ENCODE measurements at places on chromosomes 1 and 21.

- no peak for DNase-seq
These were observed 375.9 kb upstream of the DUSP10 start for GRCh38 chr1:222117809-222118208.

DNA sequence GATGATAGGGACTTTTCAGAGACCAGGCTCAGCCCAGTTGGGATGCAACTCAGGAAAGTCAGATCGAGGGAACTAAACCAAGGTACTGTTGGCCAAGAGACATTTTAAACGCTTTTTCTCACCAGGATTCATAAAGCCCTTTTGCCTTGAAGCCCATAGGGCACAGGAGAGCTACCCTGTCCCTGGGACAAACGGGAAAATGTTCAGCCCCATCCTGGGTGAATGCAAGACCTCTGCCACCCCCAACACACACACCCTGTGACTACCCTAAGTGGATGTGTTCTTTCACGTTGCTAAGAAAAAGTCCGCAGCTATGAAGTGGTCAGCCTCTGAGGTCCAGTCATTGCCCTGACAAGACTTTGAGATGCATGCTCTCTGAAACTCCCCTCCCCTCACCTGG lies 58.4 kb downstream of the ITPKB start:
- DNase-seq: no peak

GRCh38 chr1:119394085-119394484 lies 20.9 kb upstream of the HSD3B2 start:
- no peak for DNase-seq

GRCh38 chr1:1752636-1753606 lies 25.3 kb downstream of the NADK start:
- DNase-seq: no peak

DNA sequence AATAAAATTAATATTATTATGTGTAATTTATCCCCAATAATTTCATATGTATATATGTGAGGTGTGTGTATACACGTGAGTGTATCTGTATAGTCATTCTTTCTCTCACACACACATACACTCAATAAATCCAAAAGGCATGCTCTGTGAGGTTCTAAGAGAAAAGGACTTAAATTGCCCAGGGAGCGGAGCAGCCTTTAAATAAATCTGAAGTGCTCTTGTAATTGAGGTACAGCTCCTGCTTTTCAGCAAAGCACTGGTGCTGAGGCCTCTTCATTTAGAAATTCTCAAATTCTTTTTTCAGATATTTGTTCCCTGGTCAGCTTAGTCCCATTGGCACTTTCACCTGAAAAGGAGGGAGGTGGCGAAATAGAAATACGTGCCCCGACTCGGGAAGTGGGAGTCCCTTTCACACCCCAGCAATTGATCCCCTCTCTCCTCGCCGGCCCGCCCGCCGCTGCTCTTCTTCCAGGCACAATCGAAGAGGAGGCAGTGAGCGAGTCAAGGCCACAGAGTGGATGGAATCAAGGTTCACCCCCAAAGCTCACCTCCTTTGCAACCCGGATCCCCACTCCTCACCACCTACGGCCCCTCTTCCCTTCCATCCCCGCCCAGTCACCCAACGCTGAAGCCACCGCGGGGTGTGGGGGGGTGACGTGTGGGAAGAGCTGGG lies 944 bp downstream of the PLPPR5 start:
- DNase-seq: no peak
